Heart right ventricle (tissue), 16 donors: ENCODE measurements at places on chromosomes 5 and 9.

DNA sequence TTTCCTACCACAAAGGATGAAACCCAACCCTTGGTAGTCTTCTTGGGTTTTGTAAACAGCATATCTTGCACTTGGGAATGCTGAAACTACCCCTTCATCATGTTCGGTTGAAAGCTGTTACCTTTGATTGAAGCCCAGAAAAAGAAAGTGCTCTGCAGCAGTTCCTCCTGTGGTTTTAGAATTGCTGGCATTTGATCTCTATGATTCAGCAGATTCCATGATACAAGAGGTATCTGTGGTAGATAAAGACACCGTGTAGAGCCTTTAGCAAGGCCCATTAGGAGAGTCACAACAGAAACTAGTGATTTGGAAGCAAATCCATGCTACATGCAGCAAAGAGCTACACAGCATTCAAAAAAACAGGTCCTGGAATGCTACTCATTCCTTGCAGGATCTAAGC is 557.0 kb downstream of the TLE1 start:
- no peak for DNase-seq

- DNase-seq: no peak
Observed at GRCh38 chr5:111069839-111070238, 1.7 kb upstream of the TSLP start.

- no peak for DNase-seq
Observed at GRCh38 chr5:132143148-132143547, 69.6 kb downstream of the CSF2 start.

- DNase-seq: peak; percentile 8
Observed at GRCh38 chr5:160938532-160938931, 86.5 kb upstream of the ATP10B start.

GRCh38 chr5:159440235-159440634 is 109.9 kb upstream of the IL12B start:
- DNase-seq: no peak

DNA sequence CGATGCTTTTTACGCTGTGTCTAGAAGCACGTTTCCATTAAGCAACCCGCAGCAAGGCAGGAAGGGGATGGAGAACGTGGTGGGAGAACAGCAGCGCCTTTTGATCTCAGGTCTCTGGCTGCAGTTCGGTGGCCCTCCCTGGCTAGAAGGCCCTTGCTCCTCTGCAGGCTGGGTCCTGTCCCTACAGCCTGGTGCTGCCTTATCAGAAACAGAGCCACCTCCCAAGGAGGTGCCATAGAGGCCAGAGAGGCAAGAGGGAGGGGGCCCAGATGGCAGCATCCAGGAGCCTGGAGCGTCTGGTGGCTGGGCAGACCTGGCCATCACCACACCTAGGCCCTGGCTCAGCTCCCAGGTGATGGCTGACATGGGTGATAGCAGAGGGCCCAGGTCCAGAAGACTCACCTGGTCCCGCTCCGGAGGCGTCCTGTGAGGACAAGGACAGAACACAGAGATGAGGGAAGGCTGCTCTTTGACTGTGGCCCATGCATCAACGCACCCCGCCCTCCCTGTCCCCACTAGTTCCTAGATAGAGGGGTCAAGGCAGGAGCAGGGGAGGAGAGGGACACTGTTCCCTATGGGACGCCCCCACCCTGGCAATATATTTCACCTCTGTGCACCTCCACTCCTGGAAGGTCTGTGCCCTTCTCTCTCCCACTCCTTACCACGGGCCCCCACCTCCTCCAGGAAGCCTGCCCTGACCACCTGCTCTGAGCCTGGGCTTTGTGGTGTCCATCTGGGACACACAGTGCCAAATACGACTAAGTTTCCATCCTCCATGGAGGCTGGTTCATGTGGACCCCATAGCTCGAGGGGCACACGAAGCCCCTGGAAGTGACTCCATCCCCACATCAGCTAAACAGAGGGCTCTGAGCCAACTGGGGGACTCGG is 41.6 kb upstream of the SARDH start:
- DNase-seq: peak; percentile 5

DNA sequence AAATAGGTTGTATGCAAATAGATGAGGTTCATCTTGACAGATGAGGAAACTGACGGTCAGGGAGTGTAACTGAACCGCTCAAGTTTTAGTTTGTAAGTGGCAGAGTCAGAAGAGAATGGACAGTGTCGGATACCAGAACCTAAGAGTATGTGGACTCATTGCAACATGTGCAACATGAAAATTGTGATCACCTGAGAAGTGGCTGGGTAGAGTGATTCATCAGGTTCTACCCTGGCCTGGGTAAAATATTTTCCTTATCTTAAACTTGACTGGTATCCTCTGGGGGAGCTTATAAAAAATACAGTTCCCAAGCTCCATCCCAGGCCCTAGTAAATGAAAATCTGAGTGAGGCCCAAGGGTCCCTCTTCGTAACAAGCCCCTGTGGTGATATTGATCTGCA is 35.2 kb upstream of the MIER3 start:
- no peak for DNase-seq

GRCh38 chr5:2199697-2200096 is 317.0 kb upstream of the IRX4 start:
- no peak for DNase-seq

- DNase-seq: no peak
Observed at GRCh38 chr5:54325272-54325609, 14.9 kb upstream of the ARL15 start.
